COR-L47 (cell line): ENCODE measurements at places on chromosomes 4 and X.

GRCh38 chrX:39905538-39905891, 192.2 kb downstream of the BCOR start:
- peak; percentile 16 for DNase-seq

- DNase-seq: no peak
These were observed 379.6 kb downstream of the ARHGAP24 start for GRCh38 chr4:85854546-85854945.

DNA sequence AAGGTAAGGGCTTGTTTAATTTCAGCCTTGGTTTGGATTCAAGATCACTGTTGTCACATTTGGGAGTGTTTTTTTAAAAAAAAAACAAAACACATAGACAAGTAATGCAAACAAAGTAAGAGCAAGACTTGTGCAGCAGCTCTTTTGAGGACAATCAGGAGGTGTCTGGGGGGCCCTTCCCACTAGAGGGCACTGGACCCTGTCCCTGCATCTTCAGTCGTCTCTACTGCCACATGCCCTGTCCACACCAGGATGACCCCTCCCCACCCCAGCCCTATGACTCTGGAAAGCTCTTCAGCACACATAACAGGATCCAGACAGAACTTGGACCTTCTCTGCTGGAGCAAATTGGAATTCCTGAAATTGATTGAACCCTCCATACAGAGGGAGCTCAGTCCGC, 71.0 kb downstream of the USP46 start:
- no peak for DNase-seq

- no peak for DNase-seq
These were observed 107.9 kb upstream of the FAT1 start for GRCh38 chr4:186831574-186831973.

DNA sequence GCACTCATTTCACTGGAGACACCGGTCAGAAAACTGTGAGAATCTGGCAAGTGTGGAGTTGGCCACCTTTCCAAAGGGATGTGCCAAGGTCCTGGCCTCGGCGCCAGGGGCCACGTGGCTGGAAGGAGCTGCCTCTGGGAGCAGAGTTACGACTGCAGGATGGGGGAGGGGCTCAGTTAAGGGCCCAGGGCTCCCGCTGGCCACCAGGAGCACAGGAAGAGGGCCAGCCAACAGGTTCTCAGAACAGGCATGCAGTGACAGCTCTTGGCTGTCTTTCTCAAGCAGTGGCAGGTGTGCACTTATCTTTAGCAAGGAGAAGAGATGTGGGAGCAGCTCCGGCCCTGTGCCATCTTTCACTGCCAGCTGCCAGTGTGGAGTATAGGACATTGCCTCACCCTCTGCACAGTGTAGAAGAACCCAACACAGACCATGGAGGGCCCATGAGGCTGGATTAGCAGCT, 115.9 kb upstream of the RBPJ start:
- no peak for DNase-seq

DNA sequence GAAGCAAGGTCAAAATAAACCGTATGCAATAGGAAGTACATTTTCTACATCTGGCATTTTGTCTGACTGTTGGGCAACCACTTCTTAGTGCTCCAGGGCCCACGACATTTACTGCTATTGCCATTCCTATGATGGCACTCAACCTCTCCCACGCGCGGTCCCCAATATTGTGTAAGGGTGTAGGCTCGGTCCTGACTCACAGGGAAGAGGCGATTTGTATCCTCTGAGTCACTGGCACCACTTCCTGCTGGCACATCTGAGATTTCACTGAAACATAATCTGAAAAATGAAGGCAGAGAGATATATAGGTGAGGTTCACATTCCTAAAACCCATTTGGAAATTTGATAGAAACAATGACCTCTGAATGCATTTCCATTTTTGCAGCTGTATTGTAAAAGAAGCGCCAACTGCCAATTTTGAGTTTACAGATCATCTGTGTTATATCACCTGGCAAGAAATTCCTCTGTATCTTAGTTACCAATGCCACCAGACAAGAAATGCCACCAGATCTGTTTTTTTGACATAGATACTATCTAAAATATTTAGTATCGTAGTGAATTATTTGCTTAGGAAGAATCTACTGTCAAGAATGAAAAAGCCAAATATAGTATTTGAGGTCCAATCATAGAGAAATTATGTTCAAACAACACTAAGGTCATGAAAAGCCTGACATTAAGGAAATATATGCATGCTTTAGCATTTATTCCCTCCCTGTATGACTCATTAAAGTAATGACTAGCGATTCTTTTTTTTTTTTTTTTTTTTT, 9.8 kb downstream of the EREG start:
- DNase-seq: no peak

DNA sequence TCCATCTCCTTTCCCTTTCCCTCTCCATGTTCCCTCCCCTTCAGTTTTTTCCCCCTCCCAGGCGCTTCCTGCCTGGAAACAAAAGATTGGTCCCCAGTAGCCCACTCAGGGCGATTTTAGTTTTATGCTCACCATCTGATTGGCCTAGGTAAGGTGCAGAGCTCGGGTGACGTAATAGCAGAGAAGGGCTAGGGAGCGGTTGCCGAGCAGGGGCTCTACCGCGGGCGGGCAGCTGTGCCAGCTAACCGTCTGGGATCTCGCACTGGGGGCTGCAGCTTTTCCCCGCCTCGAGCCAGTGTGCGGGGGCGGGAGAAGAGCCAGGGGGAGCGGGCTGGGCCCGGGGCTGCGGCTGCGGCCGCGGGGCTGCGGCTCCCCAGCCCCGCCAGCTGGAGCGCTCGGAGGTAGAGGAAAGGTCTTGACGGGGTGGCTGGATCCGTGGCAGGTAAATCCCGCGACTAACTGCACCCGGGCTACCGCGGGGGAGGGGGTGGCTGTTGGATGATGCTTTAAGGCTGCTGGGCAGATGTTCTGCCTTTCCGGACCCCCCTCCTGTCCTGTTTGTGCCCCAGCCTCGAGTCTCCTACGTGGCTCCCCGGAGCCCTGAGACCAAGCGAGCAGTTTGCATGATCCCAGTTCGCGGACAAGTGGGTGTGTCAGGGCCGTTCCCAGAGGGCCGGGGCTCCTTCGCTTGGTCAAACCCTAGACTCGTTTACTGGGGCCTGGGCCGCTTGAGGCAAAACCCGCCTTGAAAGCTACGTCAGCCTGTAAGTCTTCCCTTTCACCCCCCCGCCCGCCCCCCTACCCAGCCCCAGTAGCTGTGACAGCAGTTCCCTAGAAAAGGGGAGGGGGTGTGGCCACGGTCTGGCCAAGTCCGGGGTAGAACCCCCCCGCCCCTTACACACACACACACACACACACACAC, at the start of gene PAK3:
Gene PAK3, plus strand, starts transcription at position 218 of the 922 bp plus-strand sequence. CDS start 26,913 bp downstream, outside the sequence.
- DNase-seq: peak; percentile 24

GRCh38 chrX:5080791-5081190, 1147.9 kb downstream of the NLGN4X start:
- no peak for DNase-seq

DNA sequence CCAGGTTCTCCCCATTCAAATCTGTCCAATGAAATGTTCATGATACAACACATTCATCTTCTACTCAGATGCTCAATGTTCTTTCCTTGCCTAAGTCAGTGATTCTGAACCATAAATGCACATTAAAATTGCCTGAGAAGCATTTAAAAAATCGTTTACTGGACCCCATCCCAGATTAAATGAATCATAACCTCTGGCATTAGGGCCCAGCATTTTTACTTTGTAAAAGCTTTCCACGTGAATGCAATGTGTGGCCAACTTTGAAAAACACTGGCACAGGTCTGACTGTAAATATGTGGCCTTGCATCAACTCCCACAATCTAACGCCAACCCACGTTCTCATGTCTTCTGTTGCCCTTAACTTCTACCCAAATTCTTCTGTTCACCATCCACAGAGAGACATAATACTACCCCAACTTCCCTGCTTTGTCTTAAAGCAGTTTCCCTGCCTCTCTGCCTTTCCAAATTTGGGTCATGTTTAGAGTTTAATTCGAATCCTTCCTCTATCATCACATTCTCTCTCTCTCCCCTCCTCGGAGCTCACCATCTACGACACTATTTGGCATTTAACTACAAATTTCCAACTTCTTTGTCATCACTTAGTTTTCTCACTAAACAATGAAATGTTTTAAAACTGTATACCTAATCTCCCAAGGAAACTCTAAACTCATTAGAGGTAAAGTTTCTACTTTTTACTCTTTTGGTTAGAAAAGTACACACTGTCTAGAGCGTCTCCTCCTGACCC, 78.7 kb downstream of the PRKG2 start:
- DNase-seq: no peak

DNA sequence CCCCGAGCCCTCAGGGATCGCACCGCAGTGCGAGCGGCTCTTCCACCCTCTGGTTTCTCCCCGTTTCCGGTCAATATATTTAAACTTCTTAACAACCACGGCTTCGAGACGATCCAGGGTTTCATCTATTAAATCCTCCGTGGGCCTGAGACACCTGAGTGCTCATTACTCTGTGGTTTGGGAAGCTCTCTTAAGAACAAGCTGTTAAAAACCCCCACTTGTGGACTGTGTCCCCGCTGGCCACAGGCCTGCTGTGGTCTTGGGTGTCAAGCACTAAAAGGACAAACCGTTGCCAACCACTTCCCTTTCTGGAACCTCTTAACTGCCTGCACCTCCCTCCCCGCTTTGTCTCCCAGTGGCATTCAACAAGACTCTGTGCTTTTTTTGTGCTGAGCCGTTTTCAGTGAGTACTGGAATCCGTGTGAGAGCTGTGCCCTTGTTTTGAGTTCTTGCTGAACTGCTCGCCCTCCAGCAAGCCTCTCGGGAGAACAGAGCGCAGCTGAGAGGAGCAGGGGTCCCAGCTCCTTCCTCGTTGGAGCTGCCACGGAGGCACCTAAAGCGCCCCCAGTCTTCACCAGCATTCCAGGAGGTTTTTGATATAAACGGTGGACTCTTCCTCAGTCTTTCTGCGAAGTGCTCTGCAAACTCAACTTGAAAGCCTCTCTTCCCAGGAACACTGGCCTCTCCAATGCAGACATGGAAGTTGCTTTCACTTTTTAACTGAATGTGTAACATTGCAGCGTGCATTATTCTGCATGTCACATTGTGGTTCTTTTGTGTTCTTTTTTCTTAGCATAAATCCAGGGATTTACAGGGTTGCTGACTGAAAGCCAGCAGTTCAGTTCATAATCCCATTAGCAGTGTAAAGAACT, 691 bp upstream of the IGFBP7 start:
- DNase-seq: no peak

GRCh38 chr4:140233791-140234696, 80.1 kb upstream of the MAML3 start:
- no peak for DNase-seq

DNA sequence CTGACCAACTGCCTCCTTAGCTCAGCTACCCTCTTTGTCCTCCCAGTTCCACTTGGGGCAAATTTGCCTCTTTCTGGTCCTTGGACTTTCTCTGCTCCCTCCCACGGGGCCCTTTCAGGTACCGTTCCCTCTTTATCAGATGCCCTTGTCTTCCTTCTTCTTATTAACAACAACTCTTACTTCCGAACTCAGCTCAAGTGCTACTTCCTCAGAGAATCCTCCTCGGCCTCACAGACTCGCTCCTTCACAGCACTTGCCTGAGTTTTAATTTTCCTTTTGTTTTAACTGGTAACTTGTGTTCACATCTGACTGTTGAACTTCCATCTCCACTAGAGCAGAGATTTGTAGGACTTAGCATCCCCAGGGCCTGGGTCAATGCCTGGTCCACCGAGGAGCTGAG, 85.7 kb downstream of the CLNK start:
- DNase-seq: no peak

GRCh38 chr4:95272036-95272435, 276.7 kb downstream of the UNC5C start:
- no peak for DNase-seq

DNA sequence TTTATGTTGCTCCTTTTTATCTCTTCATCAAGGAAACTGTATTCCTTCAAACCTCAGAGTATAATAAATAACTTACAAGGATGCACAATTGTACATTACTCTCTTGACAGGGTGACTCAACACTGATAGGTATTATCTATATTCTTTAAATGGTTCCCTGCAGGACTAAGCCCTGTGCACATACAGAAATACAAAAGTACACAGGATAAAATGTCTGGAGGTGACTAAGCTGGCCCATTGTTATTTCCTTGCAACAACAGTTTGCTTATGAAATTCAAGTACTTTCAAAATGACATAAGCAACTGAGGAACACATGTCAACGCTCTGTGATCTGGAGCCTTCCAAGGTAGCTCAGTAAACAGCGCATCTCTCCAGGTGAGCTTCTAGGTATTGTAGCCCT, 83.8 kb upstream of the RPL34 start:
- no peak for DNase-seq

DNA sequence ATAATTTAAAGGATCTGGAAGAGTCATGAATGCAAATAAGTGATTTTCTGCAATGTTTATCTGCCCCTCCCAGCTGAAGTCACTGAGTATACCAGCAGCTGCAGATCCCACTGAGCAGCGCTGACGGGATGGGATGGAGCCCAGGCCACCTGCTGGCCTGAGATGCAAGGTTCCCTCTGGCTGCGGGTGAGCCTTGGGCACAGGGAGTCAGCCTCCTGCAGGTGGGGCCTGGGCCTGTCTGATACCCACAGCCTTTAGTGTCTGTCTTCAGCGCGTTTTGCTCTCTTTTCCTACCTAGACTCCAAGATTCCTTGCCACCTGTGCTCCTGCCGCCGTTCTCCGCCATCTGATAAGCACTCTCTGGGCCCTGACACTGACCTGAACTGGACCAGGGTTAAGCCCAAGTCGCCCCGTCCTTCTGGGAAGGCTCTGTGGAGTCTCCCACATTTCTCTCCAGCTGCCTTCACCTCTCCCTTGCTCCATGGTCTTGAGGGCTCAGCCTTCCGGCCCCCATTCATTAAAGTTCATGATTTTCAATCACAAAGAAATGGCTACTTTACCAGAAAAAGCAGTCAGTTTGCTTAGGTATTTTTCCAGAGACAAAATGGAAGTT, 223.1 kb upstream of the FAT1 start:
- DNase-seq: peak; percentile 18
